M059J (cell line): ENCODE measurements at places on chromosomes 5 and 9. TPM values are rescaled to one million over a fixed set of nuclear protein-coding genes. Genes with fewer than 3 reads are reported as not detected.
A peak's percentile ranks its signal among the peaks of the same experiment; 100 is the strongest.

Gene SPATA31A5
- total RNA-seq, result not detected in 2 replicates

DNA sequence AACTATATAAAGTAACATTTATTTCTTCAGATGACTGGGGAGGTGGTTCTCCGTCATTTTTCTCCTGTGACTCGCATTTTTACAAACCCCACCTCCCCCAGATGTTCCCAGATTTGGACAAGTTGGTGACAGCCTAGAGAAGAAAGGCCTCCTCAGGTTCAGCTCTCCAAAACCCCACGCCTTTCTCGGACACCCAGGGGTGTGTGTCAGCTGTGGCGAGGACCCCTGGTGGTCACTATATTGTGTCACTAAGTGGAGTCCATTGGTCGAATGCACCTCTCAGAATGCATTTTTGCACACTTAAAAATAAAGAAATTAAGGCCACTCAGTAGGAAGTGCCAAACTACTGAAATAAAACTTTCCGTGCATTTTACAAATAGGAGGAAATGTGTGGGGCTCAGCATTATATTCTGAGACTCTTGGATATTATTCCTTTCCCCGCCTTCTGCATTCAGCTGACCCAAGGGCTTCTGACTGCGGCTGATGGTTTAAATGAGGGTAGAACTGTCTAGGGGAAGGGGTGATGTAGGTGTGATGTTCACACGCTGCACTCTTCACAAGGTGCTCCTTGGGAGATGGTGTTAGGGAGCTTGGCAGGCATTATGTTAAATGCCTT is 47.6 kb downstream of the ACO1 start:
- peak; percentile 66 for DNase-seq

DNA sequence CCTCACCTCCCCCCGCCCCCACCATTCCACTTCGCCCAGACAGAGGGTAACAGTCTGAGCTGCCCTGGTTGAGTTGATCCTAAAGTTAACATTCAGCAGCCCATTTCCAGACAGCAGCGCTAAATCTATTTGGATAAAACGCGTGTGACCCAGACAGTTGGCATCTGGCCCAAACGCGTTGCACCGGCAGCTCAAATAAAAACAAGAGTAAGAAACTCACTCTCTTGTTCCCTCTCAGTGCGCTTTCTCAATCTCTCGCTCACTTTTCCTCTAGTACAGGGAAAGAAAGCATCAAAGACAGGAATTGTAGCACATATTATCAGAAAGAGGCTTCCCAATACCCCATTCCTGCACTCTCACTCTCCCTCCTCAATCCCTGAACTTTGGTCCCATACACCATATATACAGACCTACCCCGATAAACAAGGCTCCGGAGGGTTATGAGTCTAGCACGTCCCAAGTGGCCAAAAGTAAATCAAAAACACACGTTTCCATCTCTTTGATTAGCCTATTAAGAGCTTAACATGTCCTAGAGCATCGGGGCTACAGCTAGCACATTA is 1.3 kb downstream of the ADAMTS6 start:
- peak; percentile 78 for DNase-seq

DNA sequence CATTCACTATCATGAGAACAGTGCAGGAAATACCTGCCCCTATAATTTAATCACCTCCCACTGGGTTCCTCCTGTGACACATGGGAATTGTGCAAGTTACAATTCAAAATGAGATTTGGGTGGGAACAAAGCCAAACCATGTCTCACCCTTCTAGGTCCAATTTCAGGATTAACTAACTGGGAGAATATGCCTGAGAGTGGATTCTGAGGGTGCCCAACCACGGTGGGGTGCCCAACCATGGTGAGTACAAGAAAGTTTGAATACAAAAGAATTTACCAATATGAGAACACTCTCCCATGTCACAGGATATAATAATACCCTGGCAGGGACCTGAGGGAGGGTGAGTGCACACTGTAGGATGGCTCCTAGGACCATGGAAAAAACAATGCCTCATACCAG is 17.2 kb upstream of the GDA start:
- DNase-seq, result peak; percentile 65

- peak; percentile 92 for DNase-seq
Observed at GRCh38 chr9:16321461-16322119, 548.9 kb downstream of the BNC2 start.

Gene PCDHB9
- 1.6 and 9.3 TPM in 2 replicates for total RNA-seq

Gene BTNL3
- total RNA-seq, result not detected in 2 replicates

DNA sequence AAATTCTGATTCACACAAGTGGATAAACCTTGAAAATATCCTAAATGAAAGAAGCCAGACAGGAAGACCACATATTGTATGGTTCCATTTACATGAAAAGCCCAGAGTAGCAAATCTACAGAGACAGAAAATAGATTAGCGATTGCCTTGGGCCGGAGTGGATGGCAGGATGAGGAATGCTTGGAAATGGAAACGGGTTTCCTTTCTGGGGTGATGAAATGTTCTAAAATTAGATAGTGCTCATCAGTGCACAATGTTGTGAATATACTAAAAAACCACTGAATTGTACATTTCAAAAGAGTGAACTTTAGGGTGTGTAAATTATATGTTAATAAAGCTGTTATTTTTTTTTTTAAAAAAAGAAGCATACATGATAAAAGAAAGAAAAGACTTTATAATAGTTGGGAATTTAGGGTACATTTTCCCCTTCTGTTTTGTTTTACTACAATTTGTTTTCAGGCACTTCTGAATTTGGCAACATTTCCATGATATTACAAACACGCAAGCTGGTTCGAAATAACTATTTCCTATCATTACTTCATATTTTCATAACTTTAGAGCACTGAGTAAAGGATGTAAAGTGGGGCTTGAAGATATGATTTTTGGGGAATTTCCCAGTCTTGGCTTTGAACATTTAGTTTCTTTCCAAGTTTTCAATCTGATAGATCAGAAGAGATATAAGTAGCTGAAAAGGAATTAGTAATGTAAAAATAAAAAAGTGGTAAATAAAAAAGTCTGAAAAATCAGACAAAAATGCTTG is 23.9 kb downstream of the SLC35A4 start:
- peak; percentile 29 for DNase-seq

Gene GHR
- 0.05 and 0.57 TPM in 2 replicates for total RNA-seq

- DNase-seq, result no peak
Observed at GRCh38 chr5:51095486-51095885, 287.8 kb upstream of the ISL1 start.

Gene SH3TC2
- total RNA-seq, result 2.4 and 7.2 TPM in 2 replicates

Gene PFN3
- total RNA-seq, result not detected in 2 replicates

- no peak for DNase-seq
Observed at GRCh38 chr5:116583862-116584222, 9.2 kb upstream of the SEMA6A start.

Gene C8G
- total RNA-seq, result 0.89 TPM in 1 of 2 replicates, not detected in the other

DNA sequence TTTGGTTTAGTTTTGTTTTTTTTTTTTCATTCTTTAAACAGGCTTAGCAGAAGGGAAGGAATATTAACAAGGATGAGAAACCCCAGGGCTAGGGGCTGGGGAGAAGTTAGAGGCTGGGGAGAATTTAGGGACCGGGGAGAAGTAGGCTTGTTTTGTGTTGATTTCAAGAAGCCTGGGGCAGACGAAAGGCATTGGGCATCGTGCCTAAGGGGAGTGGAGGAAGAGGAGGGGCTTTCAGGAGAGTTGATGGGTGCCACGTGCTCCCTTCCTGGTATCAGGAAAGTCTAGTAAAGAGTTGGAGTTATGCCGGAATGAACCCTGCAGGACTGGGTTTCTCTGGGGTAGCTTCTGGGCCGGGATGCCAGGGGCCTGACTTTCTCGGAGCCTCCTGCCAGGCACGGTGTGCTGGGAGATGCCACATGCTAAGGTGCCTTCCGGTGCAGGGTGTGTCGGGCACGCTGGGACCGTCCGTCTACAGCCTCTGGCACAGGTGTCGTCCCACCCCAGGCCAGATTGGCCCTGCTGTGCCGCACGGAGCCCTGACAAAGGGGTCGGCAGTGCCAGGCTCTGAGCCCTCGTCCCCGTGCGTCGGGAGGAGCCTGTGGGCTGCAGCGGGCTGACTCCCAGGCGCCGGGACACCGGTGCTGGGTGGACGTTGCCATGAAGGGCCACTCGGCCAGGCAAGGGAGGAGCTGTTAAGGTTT is 159.9 kb downstream of the OLFM1 start:
- DNase-seq, result no peak

Gene UBE2QL1
- total RNA-seq, result 0.02 and 0.44 TPM in 2 replicates

GRCh38 chr9:136482046-136482792 is 621 bp downstream of the SEC16A start:
- DNase-seq, result peak; percentile 51

GRCh38 chr5:134509308-134510040 is 16.0 kb upstream of the JADE2 start:
- peak; percentile 98 for DNase-seq

Gene SPATA31E1
- total RNA-seq, result not detected in 2 replicates

- DNase-seq, result peak; percentile 3
Observed at GRCh38 chr5:107668154-107669095, 2.3 kb downstream of the EFNA5 start.

- DNase-seq, result peak; percentile 97
Observed at GRCh38 chr5:96079075-96079474, 117.4 kb upstream of the ELL2 start.

Gene DIAPH1
- 32.8 and 77.0 TPM in 2 replicates for total RNA-seq

Gene DBH
- total RNA-seq, result not detected in 2 replicates

DNA sequence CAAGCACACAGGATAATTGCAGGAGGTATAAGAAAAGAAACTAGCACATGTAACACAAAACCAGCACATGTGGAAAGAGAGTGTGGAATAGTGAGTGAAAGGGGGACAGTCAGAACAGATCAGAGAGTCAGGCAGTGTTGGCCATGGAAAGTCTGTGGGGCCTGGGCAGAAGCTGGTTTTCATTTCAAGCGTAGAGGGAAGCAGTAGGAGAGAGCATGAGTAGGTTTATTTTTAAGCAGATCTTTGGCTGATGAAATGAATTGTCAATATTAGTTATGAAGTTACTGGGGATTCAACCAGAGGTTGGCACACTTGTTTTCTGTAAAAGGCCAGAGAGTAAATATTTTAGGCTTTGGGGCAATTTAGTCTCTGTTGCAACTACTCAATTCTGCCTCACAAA is 283.1 kb downstream of the SMARCA2 start:
- no peak for DNase-seq

- DNase-seq, result no peak
Observed at GRCh38 chr5:170813231-170813630, 29.7 kb downstream of the GABRP start.

Gene AFF4
- total RNA-seq, result 31.8 and 39.2 TPM in 2 replicates

DNA sequence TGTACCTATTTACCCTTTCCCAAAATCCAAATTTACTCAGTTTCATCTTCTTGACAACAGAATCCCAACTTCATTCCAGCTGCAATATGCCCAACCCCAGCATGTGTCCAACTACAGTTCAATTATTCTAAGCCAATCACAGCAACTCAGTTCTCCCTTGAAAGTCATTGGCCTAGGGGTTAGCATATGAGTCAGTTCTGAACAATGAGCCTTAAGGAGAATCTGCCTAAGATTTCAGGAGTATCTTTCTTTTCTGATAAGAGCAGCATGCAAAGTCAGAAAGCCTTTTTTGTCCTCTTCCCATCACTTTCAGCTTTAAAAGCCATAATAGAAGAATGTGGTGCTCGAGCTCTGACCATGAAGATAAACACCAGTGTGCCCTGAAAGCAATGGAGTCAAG is 44.4 kb upstream of the RASGRF2 start:
- DNase-seq, result peak; percentile 55

GRCh38 chr5:56164376-56164775 is 68.8 kb downstream of the ANKRD55 start:
- DNase-seq, result no peak

DNA sequence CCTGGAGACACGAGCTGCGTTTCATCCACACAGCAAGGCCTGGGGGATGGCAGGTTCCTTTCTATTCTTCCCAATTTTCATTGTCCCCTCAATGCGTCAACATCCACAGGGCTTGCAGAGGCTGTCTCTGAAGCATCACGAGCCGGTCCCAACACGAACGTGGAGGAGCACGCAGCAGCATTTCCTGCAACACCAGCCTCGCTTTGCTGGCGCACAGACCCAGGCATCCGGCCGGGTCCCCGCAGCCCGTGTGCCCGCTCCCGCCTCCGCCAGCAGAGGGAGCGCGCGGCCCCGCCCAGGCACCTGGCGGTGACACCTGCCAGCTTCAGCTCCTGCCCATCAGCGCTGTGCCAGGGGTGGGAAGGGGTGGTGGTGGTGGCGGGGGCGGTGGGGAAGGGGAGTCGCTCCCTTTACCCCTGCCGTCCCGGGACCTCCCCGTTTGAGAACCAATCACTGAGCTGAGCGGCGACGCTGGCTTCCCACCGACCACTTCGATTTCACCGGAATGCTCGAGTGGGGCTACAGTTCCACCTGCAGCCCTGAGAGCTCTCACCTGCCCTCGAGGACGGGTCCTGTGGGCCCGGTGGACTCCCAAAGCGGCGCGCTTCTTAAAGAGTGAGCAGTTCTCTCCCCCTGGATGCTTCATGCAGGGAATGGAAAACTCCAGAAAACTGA is 464.5 kb downstream of the ICE1 start:
- DNase-seq, result no peak

DNA sequence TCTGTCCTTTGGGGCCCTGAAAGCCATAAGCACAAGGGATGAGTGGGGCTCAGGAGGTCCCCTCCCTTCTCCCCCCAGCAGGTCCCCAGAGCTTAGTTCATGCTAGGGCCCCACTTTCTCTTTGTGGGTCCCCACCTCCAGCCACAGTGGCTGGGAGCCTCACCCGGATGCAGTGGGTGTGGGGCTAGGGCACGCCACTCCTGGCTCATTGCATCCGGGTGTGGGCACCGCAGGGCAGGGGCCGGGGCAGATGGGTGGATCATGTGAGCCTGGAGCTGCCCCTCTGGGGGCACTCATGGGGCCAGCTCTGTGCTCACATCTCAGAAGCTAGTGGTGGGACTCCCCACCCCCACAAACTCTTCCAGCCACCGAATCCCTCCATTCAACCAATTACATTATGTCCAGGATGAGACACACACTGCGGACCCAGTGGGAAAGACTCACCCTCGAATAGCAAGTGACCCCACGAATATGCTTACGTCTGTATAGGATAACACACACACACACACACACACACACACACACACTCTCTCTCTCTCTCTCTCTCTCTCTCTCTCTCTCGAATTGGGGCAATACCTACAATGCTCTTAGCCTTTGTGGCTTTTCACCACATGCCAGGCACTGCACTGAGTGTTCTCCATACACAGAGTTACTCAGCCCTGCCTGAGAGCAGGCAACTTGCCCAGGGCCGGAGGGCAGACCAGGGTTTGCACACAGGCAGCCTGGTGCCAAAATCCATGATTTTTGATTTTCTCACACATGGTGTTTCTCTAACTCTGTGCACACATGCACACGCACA is 16.8 kb upstream of the PHYKPL start:
- peak; percentile 81 for DNase-seq

Gene ABITRAM
- 10.7 and 11.8 TPM in 2 replicates for total RNA-seq

GRCh38 chr9:117662651-117663050 is 41.6 kb upstream of the TLR4 start:
- no peak for DNase-seq

GRCh38 chr5:172910828-172911627 is 48.2 kb upstream of the RPL26L1 start:
- peak; percentile 57 for DNase-seq

GRCh38 chr9:132006677-132007370 is 72.8 kb downstream of the MED27 start:
- no peak for DNase-seq

- no peak for DNase-seq
Observed at GRCh38 chr5:135461481-135462151, 9.5 kb upstream of the TIFAB start.

Gene TNPO1
- 150 and 188 TPM in 2 replicates for total RNA-seq

Gene LSM11
- 3.0 and 5.1 TPM in 2 replicates for total RNA-seq

GRCh38 chr9:21144603-21145002 is 3.0 kb upstream of the IFNW1 start:
- no peak for DNase-seq

Gene PLPP7
- 2.6 and 3.4 TPM in 2 replicates for total RNA-seq
